ENCODE measurements at places on chromosomes 13 and 19.

DNA sequence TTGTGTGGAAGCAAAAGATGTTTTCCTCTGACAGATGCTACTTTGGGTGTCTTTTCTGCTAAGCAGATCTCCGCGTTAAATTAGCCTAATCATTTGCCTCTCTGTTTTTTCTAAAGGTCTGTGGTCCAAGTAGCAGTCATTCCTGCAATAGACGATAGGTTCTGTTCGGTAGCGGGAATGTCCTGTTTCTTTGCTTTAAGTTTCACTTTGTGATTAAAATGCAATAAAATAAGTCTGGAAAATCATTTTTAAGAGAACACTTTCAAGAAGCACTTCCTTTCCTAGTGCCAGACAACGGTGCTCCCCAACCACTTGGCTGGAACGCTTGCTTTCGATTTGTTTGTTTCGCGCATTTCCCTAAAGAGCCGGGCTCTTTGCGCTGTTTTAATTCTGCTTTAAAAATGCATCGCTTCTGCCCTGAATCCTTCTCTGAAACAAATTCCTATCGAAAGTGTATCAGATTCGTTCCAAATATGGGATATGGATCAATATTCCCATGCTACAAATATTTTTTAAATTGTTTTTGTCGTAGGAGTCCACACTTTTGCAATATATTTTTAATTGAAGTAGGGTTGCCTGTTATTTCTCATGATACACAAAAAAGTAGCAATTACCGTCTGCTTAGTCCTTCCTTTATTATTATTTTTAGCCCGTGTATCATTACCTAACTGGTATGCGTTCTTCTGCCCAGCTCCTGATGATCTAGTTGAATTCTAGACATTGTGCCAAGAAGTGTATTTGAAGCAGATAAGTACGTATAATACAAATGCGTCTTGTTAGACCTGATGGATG lies 14.2 kb downstream of the ZIC2 start:
- DNase-seq: no peak

GRCh38 chr13:79799059-79799867 lies 318.3 kb downstream of the NDFIP2 start:
- no peak for DNase-seq

DNA sequence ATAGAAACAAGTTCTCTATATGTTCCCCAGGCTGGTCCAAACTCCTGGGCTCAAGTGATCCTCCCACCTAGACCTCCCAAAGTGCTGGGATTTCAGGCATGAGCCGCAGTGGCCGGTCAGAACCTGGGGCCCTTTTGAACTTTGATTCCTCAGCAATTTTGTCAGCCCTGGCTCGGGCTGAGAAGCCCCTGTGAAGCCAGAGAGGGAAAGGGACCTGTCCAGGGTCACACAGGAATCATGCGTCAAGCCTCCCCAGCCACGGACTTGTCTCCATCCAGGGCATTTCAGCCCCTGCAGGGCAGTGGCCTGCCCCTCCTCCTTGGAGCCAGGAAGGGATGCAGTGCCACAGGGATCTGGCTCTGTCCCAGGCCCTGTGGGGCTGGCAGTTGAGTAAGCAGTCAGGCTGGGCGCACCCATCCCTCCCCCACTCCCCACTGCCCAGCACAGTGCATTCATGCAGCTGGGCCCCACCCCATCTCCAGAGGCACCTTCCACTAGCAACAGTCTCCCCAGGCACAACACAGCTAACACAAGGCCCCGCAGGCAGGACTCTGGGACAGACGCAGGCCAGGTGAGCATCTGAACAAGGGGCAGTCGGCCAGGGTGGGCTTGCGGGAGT lies at the start of gene CAPS:
TSS of gene CAPS (plus strand) at position 516 of the 619 bp plus-strand sequence. CDS start 153 bp downstream, outside the sequence.
- DNase-seq: no peak

DNA sequence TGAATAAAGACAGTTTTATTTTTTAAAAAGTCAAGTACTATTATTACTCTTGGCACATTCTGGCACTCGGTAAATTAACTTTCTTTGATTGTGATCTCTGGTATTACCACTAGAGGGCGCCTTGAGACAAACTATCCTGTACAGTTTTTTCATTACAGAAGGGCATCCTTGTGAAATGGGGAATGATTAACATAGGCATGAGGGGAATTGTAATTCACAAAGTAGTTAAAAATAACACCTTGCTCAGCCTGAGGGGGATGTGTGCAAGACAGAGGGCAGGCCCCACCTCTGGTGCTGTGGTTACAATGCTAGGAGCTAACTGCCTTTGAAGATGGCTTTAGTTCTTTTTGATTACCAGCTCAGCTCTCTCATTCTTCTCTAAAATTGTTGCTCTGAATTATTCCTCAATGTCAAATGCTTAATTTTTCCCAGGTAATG lies 24.2 kb upstream of the C1QTNF9B start:
- DNase-seq: no peak

- DNase-seq: no peak
These were observed 22.0 kb downstream of the MUC16 start for GRCh38 chr19:8988204-8988603.

DNA sequence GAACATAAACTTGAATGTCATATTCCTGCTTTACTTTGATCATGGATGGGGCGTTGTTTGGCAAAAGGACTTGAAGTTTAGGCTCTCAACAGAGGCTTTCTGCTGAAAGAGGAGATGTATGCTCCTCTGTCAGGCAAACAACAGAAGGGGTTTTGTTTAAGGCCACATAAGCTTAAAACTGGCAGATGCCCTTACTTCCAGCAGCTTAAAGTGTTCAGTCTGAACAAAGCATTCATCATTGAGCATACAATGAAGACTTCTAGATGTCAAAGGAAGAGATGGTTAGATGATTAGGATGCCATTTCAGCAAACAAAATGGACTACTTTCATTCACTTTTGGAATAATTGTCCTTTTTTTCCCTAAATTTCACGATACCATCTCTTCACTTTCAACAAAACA lies 484.5 kb downstream of the SLITRK6 start:
- DNase-seq: no peak

- DNase-seq: no peak
These were observed 146.9 kb downstream of the KDM4B start for GRCh38 chr19:5115771-5116202.

GRCh38 chr19:39199025-39199424 lies 2.3 kb downstream of the NCCRP1 start:
- DNase-seq: no peak

- DNase-seq: no peak
These were observed 2.3 kb downstream of the PODNL1 start for GRCh38 chr19:13935765-13936510.

DNA sequence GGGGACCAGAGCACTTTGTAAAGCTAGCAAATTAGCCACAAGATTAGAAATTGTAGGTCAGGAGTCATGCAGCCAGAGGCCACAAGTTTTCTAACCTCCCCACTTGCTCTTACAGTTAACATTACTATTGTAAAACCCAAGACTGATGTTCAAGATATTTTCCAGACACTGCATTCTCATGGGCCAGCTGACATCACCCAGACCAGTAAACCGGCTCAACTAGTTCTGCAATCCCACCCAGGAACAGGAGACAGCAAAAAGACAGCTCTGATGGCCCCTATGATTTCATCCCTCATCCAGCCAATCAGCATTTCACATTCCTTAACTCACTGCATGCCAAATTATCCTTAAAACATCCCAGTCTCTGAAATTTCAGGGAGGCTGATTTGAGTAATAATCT lies 178.5 kb downstream of the PRR20E start:
- DNase-seq: no peak

- DNase-seq: no peak
These were observed 471.0 kb downstream of the COG6 start for GRCh38 chr13:40126306-40127085.

Measured in stimulated activated CD8-positive, alpha-beta memory T cell treated with anti-CD3 and anti-CD28 coated beads, Interleukin-7, amount 100 ng/mL, for 1 hour (primary cell).